Sciatic nerve (tissue), 2 donors: ENCODE measurements at places on chromosomes 13 and 19.

GRCh38 chr19:17078920-17079709 is 3.5 kb downstream of the MYO9B start:
- DNase-seq, result no peak

DNA sequence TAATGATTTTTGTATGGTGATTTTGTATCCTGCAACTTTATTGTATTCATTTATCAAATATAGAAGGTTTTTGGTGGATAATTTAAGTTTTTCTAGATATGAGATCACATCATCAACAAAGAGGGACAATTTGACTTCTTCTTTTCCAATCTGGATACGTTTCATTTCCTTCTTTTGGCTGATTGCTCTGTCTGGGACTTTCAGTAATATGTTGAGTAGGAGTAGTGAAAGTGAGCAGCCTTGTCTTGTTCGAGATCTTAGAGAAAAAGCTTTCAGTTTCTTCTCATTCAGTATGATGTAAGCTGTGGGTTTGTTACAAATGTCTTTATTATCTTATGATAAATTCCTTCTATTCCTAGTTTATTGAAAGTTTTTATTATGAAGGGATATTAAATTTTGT is 352.0 kb upstream of the DACH1 start:
- no peak for DNase-seq

DNA sequence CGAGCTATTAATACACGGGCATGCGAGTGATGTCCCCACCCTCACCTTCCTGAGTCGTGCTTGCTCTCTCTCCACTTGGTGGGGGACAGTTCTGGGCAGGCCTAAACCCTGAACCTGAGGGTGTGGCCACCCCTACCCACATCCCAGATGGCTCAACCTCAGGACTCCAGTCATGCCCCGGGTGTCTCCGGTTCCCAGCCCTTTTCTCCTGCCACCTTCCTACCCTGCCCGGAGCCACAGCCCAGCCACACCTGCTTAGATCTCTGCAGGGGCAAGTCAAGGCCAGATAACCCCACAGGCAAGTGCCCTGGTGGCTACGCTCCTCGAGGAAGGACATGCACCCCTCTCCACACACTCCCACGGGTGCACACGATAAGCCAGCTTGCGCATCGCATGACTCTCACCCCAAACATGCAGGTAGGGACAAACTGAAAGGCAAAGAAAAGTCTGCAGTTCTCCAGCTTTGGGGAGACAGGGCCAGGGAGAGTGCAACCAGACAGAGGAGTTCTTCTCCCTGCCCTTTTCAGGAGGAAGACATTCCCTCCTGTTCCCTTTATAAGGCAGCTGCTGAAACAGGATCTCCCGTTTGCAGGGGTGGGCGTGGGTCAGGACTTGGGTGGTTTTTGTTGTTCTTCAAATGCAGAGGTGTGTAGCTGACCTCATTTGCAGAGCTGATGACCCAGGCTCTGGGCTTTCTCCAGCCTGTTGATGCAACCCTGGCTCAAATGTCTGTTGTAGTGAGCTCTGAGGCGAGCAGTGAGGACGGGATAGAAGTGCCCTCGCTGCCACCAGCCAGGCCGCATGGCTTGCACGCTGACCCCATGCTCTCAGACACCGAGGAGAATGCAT is 88.6 kb downstream of the DPF1 start:
- no peak for DNase-seq

GRCh38 chr19:7744199-7744786 is 3.0 kb downstream of the CD209 start:
- DNase-seq, result no peak

GRCh38 chr19:55146078-55146704 is 2.8 kb downstream of the TNNT1 start:
- DNase-seq, result no peak

DNA sequence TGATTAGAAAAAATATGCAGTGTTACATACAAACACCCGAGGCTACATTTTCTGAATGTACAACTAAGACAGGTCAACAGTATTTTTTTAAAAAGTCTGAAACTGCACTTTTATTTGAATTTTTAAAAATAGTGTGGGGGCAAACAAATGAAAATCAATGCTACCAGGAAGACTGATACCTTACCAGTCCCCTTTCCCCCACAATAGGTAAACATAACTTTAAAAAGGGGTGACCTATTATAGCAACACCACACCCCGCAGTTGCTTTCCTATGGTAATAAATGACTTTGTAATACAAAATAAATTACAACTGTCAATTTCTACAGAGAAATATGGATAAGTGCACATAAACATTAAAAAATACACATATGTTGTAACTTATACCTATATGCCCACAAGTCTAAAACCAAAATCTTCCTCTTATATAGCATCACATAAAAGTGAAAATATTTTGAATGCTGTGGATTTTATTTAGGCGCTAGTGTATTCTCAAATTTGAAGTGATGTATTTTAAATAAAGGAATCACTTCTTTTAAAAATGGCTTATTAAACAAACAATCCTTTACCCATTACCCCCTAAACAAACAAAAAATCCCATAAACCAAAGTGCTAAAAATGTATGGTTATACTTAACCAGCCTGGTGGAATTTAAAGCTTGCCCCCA is 63.1 kb downstream of the KCNRG start:
- DNase-seq, result no peak
